ENCODE measurements at places on chromosomes 1 and 21.

DNA sequence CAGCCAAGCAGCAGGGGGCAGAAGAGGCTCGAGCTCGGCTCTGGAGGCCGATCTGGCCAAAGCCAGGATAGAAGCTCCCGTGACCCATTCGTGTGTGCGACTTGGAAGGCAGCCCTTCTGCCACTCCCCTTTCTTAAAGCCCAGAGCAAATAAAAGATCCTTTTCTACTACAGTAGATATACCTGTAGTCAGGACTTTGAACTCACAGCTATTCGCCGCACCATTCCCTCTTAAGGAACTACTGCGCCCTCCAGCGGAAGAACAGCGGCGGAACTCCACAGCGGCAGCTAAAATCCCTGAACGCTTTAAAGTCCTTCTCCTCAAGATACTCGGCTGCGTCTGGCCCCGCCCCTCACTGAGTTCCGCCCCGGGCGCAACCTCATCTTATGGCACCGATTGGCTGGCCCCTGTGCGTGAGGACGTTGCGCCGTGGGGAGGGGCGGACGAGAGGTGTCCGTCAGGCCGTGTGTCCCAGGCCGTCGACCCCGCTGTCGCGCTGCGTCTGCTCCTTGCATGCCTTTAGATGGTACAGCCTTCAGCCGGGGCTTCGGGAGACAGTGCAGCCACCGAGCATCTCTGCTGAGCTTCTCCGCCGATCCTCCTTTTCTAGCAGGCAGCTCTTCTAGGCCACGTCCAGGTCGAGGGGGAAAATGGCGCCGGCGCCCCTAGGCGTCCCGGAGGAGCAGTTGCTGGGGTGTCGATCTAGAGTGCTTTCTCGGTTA is at the start of gene LRIG2:
TSS of gene LRIG2 (plus strand) at position 442 of the 722 bp plus-strand sequence. CDS start at position 651, 209 bp downstream.
- peak; percentile 98 for DNase-seq

DNA sequence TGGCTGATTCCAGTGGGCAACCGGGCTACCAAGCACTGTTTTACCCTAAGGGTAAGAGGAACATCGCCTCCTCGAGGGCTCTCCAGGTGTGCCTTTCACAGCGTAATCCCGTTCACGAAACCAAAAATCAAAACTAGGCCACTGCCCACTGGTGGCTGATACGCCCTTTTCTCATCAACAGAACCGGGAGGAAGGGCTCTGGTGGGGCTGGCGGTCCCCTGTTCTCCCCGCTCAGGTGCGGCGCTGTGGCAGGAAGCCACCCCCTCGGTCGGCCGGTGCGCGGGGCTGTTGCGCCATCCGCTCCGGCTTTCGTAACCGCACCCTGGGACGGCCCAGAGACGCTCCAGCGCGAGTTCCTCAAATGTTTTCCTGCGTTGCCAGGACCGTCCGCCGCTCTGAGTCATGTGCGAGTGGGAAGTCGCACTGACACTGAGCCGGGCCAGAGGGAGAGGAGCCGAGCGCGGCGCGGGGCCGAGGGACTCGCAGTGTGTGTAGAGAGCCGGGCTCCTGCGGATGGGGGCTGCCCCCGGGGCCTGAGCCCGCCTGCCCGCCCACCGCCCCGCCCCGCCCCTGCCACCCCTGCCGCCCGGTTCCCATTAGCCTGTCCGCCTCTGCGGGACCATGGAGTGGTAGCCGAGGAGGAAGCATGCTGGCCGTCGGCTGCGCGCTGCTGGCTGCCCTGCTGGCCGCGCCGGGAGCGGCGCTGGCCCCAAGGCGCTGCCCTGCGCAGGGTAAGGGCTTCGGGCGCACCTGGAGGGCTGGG is at the start of gene IL6R:
TSS of gene IL6R (plus strand) at position 360 of the 763 bp plus-strand sequence. CDS start at position 647, 287 bp downstream.
- peak; percentile 77 for DNase-seq

DNA sequence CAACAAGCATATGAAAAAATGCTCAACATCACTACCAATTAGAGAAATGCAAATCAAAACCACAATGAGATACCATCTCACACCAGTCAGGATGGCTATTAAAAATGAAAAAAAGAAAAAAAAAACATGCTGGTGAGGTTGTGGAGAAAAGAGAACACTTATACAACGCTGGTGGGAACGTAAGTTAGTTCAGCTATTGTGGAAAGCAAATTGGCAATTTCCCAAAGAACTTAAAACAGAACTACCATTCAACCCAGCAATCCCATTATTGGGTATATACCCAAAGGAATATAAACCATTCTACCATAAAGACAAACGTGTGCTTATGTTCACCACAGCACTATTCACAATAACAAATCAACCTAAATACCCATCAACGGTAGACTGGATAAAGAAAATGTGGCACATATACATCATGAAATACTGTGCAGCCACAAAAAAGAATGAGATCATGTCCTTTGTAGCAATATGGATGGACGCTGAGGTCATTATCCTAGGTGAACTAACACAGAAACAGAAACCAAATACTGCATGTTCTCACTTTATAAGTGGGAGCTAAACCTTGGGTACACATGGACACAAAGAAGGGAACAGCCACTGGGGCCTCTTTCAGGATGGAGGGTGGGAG is 49.5 kb downstream of the LYST start:
- DNase-seq: no peak

- no peak for DNase-seq
Measured at GRCh38 chr1:15236746-15237145, 10.3 kb upstream of the FHAD1 start.

GRCh38 chr1:173193639-173194038 is 13.5 kb downstream of the TNFSF4 start:
- DNase-seq: no peak

GRCh38 chr1:95604771-95605170 is 370.8 kb downstream of the RWDD3 start:
- DNase-seq: no peak
